CD4-positive, alpha-beta T cell treated with Interferon gamma for 1 hour (primary cell): ENCODE measurements at places on chromosomes 1 and 21.
A peak's percentile ranks its signal among the peaks of the same experiment; 100 is the strongest.

DNA sequence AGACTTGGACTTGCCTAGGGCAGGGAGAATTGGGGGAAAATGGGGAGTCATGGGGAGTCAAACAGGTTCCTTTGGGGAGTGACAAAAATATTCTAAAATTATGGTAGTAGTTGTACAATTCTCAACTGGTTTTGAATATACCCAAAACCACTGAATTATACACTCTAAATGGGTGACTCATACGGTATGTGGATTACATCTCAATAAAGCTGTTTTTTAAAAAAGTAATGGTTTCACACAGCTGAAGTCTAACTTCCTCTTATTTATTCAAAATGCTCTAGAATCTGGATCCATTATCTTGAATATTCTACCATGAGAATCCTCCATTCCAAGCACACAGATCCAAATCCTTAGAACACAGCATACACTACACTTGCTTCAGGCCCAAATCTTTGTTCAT, 11.1 kb downstream of the EIF4G3 start:
- DNase-seq = no peak

GRCh38 chr1:185819798-185820197, 85.6 kb downstream of the HMCN1 start:
- no peak for DNase-seq

GRCh38 chr1:84772428-84772943, 82.2 kb upstream of the SSX2IP start:
- DNase-seq = peak; percentile 61

DNA sequence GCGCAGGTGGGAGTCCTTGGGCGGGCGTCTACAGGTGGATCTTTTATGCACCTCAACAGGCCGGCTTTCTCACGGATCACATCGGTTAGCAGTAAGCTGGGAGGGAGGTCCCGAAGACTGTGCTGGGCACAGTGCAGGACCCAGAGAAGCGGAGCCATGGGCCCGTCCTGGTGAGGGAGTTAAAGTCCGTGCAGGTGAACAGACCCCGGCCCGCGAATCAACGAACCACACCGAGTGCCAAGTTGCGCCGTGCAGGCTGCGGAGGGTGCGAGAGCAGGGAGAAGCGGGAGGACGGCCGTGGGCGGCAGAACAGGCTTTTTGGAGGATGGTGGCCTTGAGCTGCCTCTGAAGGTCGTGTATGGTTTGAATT, 233.3 kb downstream of the SDCCAG8 start:
- no peak for DNase-seq

DNA sequence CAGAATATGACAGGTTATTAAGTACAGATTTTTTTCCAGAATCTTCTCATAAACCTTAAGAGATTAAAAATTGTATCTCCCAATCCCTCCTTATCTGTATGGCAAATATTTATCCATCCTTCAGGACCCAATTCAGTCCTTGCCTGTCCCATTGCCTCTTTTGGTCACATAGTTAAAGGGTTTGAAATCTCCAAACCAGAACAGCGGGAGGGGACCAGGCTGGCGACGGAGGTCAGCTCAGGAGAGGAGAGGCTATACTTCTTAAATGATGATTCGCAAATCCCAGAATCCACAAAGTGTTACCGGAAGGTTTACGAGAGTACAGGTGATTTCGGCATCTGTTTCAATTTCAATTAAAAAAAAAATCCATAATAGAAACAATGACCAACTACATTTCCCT, 572.7 kb downstream of the SMYD3 start:
- DNase-seq = no peak

DNA sequence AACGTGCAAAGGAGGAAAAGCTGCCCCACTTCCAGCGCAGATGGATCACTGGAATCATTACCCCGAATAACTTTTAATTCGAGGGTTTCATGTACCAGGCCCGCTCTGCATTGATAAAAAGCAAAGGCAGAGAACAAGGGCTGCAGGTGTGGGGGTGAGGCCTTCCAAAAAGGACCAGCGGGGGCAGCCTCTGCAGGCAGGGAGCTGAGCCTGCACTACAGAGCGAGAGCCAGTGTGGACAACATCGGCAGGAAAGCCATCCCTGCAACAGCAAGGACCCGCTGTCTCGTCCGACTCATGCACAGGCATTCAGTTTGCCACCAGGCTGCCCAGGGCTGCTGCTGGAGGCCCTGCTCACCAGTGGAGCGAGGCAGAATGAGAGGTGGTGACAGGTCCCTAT, 27.1 kb upstream of the AJAP1 start:
- DNase-seq = no peak

DNA sequence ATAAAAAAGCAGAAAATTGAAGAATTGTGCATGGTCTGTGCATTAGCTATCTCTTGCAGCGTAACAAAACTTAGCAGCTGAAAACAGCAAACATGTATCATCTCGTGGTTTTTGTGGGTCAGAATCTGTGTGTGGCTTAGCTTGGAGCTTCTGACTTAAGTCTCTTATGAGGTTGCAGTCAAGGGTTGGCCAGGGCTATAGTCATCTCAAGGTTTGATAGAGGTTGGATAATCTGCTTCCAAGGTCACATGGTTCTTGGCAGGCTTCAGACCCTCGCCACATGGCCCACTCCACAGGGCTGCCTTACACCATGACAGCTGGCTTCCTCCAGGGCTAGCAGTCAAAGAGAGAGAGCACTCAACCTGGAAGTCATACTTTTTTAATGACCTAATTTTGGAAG, 35.9 kb downstream of the CNST start:
- no peak for DNase-seq

DNA sequence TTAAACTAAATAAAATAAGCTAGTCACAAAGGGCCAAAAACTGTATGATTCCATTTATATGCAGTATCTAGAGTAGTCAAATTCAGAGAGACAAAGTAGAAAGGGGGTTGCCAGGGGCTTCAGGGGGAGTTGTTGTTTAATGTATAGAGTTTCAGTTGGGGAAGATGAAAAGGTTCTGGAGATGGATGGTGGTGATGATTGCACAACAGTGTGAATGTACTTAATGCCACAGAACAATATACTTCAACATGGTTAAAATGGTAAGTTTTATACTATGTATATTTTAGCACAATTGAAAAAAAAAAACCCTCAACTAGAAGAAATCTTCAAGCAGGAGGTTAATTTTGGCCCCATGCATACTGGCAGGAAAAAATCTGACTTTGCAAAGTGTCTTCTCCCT, 24.3 kb downstream of the VAV3 start:
- DNase-seq = no peak

GRCh38 chr1:84674705-84675104, 15.6 kb downstream of the SSX2IP start:
- DNase-seq = no peak

- no peak for DNase-seq
Observed at GRCh38 chr1:46072975-46073374, 59.5 kb downstream of the PIK3R3 start.

- DNase-seq = no peak
Observed at GRCh38 chr1:208161656-208162375, 82.4 kb downstream of the PLXNA2 start.
